NCI-H774 (cell line): ENCODE measurements at places on chromosomes 1 and 21.

- no peak for DNase-seq
Measured at GRCh38 chr1:224805889-224806288, 123.6 kb upstream of the DNAH14 start.

GRCh38 chr1:247338723-247339275, 7.1 kb upstream of the ZNF496 start:
- no peak for DNase-seq

GRCh38 chr21:19621837-19622496, 1218.4 kb upstream of the TMPRSS15 start:
- DNase-seq = no peak

GRCh38 chr1:27451343-27451742, 38.6 kb downstream of the WASF2 start:
- DNase-seq = no peak

DNA sequence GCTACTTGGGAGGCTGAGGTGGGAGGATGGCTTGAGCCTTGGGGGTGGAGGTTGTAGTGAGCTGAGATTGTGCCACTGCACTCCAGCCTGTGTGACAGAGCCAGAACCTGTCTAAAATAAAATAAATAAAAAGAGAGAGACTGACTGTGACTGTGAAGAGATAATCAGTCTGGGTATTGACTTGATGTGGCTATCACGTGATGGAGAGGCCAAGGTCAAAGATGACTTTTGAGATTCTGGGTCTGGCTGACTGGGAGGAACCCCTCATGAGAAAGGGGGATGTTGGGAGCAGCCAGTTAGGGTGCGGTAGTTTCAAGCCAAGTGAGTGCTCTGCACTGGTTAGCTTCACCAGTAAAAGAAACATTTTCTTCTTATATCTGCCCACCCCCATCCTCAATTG, 66.8 kb downstream of the CDC14A start:
- no peak for DNase-seq

- no peak for DNase-seq
Measured at GRCh38 chr21:45836268-45836655, 145.3 kb upstream of the COL6A1 start.

DNA sequence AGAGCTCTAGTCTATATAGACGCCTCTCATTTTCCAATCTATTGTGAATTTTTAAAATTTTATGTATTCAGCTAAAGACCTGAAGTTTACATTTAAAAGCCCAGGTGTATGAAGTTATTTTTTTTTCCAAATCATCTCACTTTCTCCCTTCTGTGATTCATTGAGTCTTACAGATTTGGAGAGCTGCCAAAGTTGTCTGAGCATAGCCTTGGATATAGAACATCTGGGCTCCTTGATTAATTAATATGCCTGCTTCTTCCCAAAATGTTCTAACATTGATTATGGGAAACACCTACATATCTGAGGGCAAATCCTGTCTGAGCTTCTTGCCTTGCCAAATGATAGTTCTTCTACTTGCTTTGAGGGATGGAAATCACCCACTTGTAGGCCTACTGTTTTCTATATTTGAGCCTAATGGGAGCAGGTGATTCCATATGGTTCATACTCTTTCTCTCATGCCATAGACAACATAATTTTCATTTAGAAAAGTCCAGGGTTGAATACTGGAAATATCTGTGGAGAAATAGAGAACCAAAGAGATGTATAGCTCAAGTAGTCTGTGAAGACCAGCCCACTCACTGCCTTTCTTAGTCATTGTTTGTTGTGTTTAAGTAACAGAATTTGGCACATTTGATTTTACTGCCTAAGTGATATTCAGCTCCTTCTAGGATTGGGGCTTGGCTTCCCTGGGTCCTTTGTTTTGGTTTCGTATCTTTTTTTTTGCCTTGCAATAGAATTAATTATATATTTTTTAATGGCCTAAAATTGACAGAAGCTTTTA, 46.2 kb downstream of the MACF1 start:
- DNase-seq = no peak

DNA sequence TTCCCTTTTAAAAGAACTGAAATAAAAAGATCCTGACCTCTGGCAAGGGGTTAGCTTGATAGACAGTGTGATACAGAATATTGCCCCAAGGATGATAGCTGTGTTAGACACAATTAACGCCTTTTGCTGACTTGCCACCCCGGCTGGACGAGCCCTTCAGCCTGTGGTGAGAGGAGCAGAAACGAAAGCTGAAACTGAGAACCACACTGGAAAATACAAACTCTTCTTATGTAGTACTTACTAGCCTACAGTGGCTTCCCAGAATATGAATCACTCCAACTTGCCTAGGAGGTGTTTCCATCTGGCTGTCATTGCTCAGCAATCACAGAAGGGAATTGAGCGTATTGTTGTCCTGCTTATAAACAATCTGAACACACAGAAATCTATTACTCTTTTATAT, 22.9 kb downstream of the SAMSN1 start:
- DNase-seq = no peak

GRCh38 chr1:28322194-28322593, 6.6 kb upstream of the MED18 start:
- DNase-seq = no peak

GRCh38 chr1:165174491-165174890, 182.0 kb downstream of the LMX1A start:
- DNase-seq = no peak

GRCh38 chr1:246198115-246198816, 308.8 kb downstream of the SMYD3 start:
- no peak for DNase-seq

DNA sequence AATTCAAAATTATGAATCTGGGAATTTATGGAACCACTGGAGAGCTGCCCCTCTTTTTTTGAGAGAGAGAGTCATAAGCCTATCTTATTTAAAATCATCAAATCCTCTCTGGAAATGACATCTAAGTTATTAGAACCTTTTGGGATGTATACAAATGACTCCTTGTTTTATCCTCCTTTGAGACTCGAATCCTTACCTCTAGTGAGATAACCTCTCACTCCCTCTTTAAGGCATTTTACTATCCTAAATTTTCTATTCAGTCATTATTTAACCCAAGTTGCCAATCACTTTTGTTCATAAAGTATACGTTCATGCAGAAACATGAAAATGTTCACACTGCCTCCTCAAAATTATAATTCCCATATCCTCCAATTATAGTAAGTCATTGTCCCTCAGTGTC, 313.6 kb upstream of the C1orf87 start:
- DNase-seq = no peak

DNA sequence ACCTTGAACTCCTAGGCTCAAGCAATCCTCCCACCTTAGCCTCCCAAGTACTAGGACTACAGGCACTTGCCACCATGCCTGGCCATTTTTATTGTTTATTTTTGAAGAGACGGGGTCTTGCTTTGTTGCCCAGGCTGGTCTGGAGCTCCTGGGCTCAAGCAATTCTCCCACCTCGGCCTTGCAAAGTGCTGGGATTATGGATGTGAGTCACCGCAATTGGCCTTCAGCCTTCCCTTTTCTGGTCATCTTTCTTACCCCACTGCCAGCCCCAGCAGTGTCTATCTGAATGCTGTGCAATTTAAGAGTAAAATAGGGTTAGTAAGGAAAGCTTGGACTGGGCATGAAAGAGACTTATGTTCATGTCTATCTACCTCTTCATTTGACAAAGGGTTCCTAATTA, 6.1 kb upstream of the KLF17 start:
- no peak for DNase-seq

- no peak for DNase-seq
Measured at GRCh38 chr1:49102752-49103151, 326.1 kb upstream of the BEND5 start.

- peak; percentile 60 for DNase-seq
Measured at GRCh38 chr1:31549809-31550620, 26.3 kb upstream of the TINAGL1 start.

GRCh38 chr1:227766653-227767277, 31.5 kb downstream of the SNAP47 start:
- peak; percentile 6 for DNase-seq

- DNase-seq = no peak
Measured at GRCh38 chr1:228023294-228023639, 16.5 kb downstream of the WNT3A start.

DNA sequence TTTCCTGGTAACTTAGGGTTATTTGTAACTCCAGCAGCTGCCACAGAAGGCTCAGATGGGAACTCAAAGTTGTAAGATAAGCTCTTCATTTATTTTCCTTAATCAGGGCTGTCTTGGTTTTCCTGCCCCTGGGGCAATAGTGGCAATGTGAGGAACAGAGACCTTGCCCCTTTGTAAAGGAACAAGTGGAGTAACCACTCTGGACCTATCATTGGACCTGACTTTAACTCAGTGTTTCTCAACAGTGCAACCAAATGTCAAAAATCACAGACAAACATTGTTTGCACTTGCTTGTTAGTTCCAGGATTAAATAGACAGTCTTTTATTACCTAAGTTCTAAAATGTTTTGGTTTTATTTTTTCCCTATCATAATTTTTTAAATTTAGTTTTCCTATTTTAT, 2.8 kb upstream of the FMO3 start:
- DNase-seq = no peak

GRCh38 chr1:205162301-205162700, 40.5 kb upstream of the RBBP5 start:
- DNase-seq = no peak

DNA sequence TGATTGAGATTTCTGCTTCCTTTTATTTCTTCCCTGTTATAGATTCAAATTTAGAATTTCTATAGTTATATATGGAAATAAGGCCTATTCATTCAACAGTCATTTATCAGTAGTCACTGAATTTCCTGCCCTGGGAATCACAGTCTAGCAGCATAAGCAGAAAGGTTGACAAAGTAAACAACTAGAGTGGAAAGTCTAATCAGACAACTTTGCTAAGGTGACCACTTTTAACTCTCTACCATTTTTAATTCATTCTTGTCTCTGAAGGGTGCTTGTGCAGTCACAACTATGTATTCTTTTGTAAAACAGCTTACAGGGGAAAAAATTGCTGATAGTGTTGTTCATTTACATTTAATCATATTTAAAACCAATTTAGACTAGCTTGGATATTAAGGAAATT, 66.1 kb upstream of the PLA2G4A start:
- no peak for DNase-seq

- DNase-seq = no peak
Measured at GRCh38 chr1:207882692-207883091, 28.2 kb downstream of the CD34 start.

DNA sequence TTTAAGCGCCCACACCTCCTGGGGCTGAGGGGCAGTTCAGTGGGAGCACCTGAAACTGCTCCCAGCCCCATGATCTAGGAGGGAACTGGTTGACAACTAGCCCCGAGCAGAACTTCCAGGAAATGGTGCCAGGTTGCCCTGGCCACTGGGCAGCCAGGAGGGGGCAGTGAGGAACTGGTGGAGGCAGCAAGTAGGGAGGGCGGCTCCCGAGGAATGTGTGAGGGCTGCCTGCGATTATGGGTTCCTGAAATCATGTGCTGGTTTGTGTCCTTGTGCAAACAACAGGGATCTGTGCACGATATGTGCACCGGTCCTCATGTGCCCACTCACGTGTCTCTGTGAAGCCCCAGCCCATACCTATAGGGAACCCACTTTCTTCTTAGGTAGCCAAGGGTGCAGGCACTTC, 9.9 kb downstream of the GPR3 start:
- no peak for DNase-seq

DNA sequence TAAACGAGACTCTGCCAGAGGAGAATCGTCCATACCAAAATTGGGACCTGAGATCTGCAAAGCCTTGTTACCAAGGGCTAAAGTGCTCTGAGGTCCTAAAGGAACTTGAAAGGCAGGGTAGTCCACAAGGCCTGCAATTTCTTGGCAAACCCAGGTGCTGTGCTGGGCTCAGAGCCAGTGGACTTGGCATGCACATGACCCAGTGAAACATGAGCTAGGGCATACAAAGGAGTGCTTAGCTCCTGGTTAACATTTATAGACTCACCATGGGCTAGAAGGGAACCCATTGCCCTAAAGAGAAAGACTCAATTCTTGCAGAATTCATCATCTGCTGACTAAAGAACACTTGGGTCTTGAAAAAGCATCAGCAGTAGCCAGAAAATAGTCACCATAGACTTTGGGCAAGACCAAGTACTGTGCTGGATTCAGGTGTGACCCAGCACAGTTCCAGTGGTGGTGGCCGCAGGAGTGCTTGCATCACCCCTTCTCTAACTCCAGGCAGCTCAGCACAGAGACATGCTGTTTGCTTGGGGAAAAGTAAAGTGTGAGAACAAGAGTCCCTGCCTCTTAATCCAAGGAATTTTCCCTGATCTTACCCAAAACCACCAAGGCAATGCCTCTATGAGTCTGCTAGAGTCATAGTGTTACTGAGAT, 1069.4 kb upstream of the ADGRL2 start:
- no peak for DNase-seq

- DNase-seq = peak; percentile 80
Measured at GRCh38 chr1:155984341-155984740, 6.0 kb upstream of the ARHGEF2 start.

DNA sequence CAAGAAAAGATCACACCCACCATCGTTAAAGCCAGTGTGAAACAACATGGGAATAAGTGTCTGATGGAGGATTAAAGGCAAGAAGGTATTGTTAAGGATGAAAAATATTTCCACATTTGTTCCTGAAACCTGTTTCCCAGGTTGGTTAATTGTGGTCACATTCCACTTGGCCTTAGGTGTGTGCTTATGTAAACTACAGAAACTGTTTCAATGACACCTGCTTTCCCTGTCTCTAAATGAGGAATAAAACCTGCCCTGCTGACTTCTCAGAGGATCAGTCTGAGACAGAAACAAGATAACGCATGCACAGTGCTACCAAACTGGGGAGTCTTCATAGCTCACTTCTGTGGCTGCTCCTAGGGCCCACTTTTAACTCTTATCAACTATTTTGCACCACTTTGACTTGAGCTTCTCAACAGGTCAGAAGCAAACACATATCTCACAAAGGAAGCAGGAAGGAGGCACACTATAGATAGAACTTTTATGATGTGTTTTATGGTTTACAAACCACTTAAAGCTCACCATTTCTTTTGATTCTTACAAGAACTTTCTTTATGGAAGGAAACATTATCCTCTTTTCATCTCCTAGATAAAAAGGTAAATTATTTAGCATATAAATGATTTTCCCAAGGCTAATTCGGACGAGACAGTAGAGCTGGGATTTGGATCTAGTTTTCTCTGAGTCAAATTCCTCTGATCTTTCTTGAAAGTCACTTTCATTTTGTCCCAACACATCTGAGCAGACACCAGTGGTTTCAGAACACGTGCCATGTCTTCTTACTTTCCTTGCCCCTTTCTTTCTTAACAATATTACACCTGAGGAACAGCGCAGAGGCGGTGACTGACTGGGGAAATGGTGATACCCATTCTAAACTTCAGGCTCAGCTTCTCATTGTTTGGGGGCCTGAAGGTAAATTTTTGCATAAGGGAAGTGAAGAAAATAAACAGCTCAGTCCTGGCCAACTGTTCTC, 33.4 kb downstream of the CYP2J2 start:
- DNase-seq = peak; percentile 42
